Activated T-helper 2 cell treated with anti-CD3 and anti-CD28 coated beads, Interferon-gamma antibody, Interleukin-2, Interleukin-4, amounts not matched to agents 10 μg/mL and 5 μg/mL and 100 μg/mL, durations not matched to agents 14 hours and 24 hours and 36 hours (primary cell): ENCODE measurements at places on chromosomes 5 and 9.

- H3K36me3 ChIP-seq: no peaks in the 10 kb centered on the region
- peak; percentile 50 for DNase-seq
- H3K4me3 ChIP-seq: no peak overlapping the region
- H3K27me3 ChIP-seq: peaks cover 29% of the 10 kb centered on the region
- no peak overlapping the region for H3K27ac ChIP-seq
Observed at GRCh38 chr5:54905942-54906537, 79.4 kb downstream of the ESM1 start.

DNA sequence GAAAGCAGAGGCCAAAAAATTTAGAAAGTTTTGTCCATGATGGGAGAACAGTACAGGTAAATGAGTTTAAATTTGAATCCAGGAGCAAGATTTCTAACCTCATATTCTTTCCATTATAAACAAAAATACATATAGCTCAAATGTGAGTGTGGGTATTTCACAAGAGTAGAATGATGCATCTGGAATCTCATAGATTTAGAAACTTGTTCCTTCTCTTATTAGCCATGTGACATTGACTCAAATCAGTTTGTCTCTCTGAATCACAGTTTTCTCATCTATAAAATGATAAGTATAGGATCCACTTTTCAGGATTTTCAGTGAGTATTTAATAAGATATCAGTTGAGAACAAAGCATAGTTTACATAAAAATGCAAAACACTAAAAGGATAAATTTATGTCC lies 436.3 kb upstream of the PAPPA start:
- no peak overlapping the region for H3K4me3 ChIP-seq
- H3K27me3 ChIP-seq: no peaks in the 10 kb centered on the region
- H3K4me1 ChIP-seq: no peaks in the 10 kb centered on the region
- DNase-seq: no peak

DNA sequence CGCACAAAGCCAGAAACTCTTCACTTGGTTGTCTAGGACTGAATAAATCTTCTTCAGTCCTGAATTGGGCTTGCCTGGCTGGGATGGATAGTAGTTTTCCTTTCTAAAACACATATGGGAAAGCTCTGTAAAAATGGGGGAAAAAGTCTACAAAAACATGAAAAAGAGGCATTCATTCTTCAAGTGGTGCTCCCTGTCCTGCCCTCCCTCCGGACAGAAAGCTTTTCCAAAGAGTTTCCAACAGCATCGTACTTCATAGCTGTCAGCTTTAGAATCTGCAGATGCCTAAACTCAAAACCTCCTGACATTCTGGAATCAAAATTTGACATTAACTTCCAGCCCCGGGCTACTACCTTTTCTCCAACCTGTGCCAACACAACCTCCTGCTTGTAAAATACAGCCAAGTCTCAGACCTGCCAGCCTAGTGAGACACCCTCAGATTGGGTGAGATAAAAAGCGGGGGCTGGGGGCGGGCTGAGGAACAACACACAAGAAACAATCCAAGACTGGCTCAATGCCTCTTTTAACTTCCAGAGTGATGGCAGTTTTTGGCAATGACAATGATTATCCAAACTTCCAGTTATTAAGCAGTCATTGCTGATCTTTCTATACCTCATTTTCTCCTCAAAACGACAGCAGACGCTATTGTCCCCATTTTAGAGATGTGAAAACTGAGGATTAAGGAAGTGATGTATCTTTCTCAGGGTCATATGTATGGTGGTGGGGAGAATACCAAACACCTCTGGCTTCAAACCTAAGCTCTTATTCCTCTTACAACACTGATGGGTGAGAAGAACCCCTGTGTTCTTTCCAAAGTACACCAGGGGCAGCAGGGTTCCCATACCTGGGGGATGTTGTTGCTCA lies 1.3 kb downstream of the TNC start:
- no peak overlapping the region for H3K27ac ChIP-seq
- DNase-seq: no peak
- H3K27me3 ChIP-seq: peaks cover 59% of the 10 kb centered on the region
- no peak overlapping the region for H3K4me3 ChIP-seq
- peaks cover 4% of the 10 kb centered on the region for H3K4me1 ChIP-seq
- no peaks in the 10 kb centered on the region for H3K36me3 ChIP-seq

GRCh38 chr5:127216898-127217675 lies 73.5 kb upstream of the MEGF10 start:
- H3K36me3 ChIP-seq: no peaks in the 10 kb centered on the region
- H3K4me3 ChIP-seq: no peak overlapping the region
- H3K4me1 ChIP-seq: no peaks in the 10 kb centered on the region
- H3K27me3 ChIP-seq: peaks cover 7% of the 10 kb centered on the region

DNA sequence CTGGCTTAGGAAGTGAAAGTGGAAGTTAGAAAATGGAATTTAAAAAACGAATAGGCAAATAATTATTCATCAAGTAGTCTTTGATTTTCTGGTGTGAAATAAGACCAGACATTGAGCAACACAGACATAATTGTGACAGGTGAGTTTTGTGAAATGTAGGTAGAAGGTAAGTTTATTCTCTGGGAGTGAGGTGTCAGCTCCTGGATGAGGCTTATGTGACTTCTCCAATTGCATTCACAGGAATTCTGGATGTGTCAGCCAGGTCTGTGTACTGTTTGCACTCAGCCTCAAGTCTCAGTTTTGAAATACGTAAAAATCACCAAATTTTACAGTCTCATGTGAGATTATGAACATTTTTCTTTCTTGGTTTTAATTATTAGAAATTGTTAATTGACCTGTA lies 537.6 kb downstream of the CETN3 start:
- no peaks in the 10 kb centered on the region for H3K27me3 ChIP-seq
- no peaks in the 10 kb centered on the region for H3K36me3 ChIP-seq
- H3K4me1 ChIP-seq: no peaks in the 10 kb centered on the region
- no peak for DNase-seq
- H3K4me3 ChIP-seq: no peak overlapping the region

GRCh38 chr5:143635888-143636287 lies 176.1 kb upstream of the HMHB1 start:
- peaks cover 7% of the 10 kb centered on the region for H3K4me1 ChIP-seq
- no peak for DNase-seq
- no peak overlapping the region for H3K4me3 ChIP-seq
- no peak overlapping the region for H3K27ac ChIP-seq
- no peaks in the 10 kb centered on the region for H3K36me3 ChIP-seq

DNA sequence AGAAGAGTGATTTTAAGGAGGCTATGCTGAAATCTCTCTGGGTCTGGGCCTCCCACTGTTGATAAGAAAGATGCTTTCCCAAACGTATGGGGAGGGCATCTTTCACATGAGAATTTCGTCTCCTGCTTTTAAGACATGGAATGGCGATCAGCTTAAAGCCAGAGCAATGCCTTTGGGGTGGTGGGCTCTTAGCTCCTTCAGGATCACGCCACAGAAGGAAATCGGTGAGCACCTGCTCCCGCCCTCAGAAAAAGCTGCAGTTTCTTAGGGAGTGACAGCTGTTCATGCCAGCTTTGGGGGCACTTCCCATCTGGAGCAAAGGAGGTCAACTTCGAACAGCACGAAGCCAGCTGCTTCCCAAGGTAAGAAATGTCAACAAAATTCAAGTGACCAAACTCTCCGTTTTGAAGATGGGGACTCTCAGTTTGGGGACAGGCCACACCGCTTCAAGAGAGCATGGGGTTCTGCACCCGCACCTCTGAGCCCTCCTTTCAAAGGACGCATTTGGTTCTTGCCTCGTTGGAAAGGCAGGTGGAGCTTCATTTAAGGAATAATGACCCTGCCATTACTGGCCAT lies 39.0 kb downstream of the TRIP13 start:
- no peak overlapping the region for H3K27ac ChIP-seq
- H3K4me1 ChIP-seq: peaks cover 24% of the 10 kb centered on the region
- H3K27me3 ChIP-seq: peaks cover 6% of the 10 kb centered on the region
- peaks cover under 1% of the 10 kb centered on the region for H3K36me3 ChIP-seq

DNA sequence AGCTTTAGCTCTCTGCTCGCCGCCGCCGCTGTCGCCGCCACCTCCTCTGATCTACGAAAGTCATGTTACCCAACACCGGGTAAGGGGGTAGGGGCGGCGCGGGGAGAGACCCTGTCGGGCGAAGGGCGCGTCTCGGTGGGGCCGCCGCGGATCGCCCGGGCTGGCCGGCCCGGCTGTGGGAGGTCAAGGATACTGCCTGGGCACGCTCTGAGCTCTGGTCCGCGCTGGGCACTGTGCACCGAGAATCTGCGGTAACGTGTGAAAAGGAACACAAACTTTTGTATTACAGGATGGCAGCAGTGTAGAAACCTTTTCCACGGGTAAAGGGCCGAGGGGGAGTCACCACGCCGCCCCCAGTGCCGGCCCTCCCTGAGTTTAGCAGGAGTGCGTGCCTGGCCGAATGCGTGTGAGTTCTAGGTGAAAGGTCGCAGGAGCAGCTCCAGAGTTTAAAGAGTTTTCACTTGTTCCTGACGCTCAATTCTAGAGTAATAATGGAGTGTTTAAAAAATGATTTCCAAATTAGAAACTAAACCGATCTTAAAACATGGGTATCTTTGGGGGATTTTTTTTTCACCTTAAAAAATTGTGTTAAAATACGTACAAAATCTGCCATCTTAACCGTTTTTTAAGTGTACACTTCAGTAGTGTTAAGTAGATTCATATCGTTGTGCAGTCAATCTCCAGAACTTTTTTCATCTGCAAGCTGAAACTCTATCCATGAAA lies at the start of gene HSDL2:
HSDL2 (plus strand) TSS at position 7 of the 723 bp plus-strand sequence; CDS start at position 63, 56 bp downstream.
- H3K4me3 ChIP-seq: peak within 1 kb of the TSS; percentile 99
- H3K27me3 ChIP-seq: no peaks in the 10 kb centered on the region
- H3K27ac ChIP-seq: peak within 1 kb of the TSS; percentile 100
- H3K4me1 ChIP-seq: peaks cover 55% of the 10 kb centered on the region
- no peak for DNase-seq

DNA sequence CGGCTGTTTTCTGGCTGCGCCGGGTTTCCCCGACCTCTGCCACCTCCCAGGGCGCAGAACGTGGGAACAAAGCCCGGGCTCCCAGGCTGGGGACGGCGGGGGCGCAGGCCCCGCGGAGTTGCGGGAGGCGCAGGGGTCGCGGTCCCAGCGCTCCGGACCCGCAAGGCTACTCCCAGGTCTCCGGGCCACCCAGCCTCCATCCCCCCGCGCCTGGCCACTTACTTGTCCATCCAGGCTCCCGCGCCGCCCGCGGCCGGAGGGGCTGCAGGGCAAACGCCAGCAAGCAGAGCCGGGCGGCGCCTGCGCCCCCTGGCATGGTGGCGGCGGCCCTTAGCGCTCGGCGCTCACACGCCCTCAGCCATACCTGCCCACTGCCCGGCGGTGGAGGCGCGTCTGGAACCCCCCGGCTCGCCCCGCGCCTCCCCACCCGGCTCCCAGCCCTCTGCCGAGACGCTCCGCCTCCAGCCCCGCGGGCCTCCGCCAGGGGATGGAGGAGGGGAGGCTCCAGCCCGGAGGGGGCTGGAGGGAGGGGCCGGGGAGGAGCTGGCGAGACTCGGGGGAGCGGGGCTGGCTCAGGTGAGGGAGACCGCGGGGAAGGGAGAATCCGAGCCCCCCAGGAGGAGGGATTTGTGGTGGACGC lies at the start of gene ADAM19:
ADAM19 (minus strand) TSS at position 395 of the 640 bp plus-strand sequence; CDS start at position 316, 79 bp downstream.
- H3K36me3 ChIP-seq: peaks cover 45% of the 10 kb centered on the region
- no peaks in the 10 kb centered on the region for H3K27me3 ChIP-seq
- peak; percentile 43 for DNase-seq
- peak within 1 kb of the TSS; percentile 94 for H3K4me3 ChIP-seq
- peak within 1 kb of the TSS; percentile 84 for H3K27ac ChIP-seq
